ENCODE measurements at places on chromosomes 4 and X.

GRCh38 chrX:116009346-116009745 is 161.2 kb upstream of the AGTR2 start:
- no peak for DNase-seq

- no peak for DNase-seq
Observed at GRCh38 chr4:175986668-175987067, 79.0 kb upstream of the WDR17 start.

GRCh38 chrX:19030805-19031204 is 46.9 kb upstream of the PHKA2 start:
- DNase-seq, result no peak

- no peak for DNase-seq
Observed at GRCh38 chr4:139676913-139677585, 11.4 kb downstream of the MGST2 start.

GRCh38 chr4:118237531-118237930 is 115.3 kb downstream of the PRSS12 start:
- no peak for DNase-seq

GRCh38 chrX:16458208-16458607 is 191.8 kb upstream of the S100G start:
- DNase-seq, result no peak

GRCh38 chr4:30103455-30103854 is 616.7 kb upstream of the PCDH7 start:
- no peak for DNase-seq

- DNase-seq, result no peak
Observed at GRCh38 chrX:149267878-149268813, 237.0 kb downstream of the IDS start.

GRCh38 chr4:83609365-83609764 is 73.5 kb downstream of the GPAT3 start:
- DNase-seq, result no peak

DNA sequence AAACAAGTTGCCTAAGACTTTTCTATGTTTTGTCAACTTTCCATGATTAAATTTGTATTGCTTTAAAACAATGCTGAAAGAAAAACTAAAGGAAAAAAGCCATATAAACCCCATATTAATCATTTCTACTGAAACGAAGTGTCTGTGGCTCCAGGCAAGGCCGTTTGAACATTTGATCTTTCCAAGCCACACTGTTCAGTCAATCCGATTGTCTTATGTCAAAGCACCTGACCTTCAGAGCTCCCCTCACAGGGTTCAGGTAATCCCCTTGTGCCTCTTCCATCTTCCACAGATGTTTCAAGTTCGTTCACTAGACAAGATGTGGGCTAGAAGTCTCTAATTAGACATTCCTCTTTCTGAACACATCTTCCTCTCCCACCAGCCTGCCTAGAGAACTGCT is 177.1 kb upstream of the NUDT10 start:
- DNase-seq, result no peak
